ENCODE measurements at places on chromosomes 12 and 14.

GRCh38 chr12:2494486-2495192 is 300.1 kb upstream of the FKBP4 start:
- DNase-seq, result no peak

- peak; percentile 43 for DNase-seq
These were observed 27.2 kb upstream of the GPR132 start for GRCh38 chr14:105092171-105093037.

GRCh38 chr14:51208982-51209381 is 31.1 kb upstream of the TMX1 start:
- no peak for DNase-seq

GRCh38 chr14:91875525-91876286 is 8.4 kb upstream of the TC2N start:
- no peak for DNase-seq

DNA sequence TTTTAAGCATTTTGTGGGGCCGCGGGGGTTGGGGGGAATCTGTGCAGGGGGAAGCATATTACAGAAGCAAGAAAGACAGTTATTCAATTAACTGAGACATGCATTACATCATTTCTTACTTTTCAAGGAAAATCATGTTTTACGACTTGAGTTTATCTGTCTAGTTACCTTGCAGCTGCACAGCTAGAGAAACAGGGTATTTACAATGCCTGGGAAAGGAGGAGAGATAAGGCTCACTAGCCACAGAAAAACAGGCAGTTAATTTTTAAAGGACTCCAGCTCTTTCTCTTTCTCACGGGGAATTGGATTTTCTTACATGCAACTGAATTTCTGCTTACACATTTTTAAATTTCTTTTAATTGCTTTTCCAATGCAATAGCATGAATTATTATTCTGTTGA is 22.2 kb downstream of the FCF1 start:
- DNase-seq, result no peak

- DNase-seq, result peak; percentile 87
These were observed 28.7 kb downstream of the MLXIP start for GRCh38 chr12:122107261-122107660.

- no peak for DNase-seq
These were observed 188.5 kb downstream of the ZFP36L1 start for GRCh38 chr14:68604361-68604730.

GRCh38 chr12:71187379-71187778 is 29.6 kb upstream of the TSPAN8 start:
- no peak for DNase-seq

GRCh38 chr14:69848903-69849391 is 30.3 kb upstream of the SMOC1 start:
- no peak for DNase-seq

GRCh38 chr12:57604454-57604991 is at the start of gene DTX3:
DTX3 (plus strand) TSS chr12:57604824; CDS start chr12:57606518, 1,694 bp downstream.
- peak; percentile 41 for DNase-seq

GRCh38 chr14:77100961-77101360 is 2.9 kb downstream of the CIPC start:
- peak; percentile 23 for DNase-seq

- DNase-seq, result peak; percentile 3
These were observed 59.1 kb upstream of the SLC6A13 start for GRCh38 chr12:321606-322326.

DNA sequence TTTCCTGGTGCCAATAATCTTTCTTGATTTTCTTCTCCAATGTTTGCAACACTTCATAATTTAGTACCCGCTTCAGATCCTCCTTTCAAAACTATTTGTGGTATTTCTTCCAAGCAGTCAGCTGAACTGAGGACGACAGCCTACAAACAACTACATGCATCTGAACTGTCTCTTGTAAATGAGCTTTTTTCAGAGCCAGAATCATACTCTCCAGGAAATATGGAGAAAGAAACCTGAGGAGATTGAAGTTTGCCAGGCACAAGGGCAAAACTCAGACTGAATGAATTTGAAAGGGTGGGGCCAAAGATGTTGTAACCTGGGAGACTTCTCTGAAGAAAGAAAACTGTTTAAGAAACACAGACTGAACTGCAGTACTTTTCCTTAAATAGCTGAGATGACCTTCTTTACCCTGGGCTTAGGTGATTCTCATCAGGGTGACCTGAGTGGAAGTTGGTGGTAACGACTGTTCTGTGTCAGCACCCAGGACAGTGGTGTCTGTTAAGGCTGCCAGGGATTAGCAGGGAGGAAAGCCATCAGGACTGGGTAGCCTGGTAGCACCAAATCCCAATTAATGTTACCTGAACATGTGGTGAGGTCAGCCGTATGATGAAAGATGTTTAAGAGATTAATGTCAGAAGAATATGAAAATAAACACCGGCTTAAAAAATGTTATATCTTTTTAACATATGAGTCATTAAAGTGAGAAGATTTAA is 95.0 kb downstream of the TGFB3 start:
- peak; percentile 67 for DNase-seq

DNA sequence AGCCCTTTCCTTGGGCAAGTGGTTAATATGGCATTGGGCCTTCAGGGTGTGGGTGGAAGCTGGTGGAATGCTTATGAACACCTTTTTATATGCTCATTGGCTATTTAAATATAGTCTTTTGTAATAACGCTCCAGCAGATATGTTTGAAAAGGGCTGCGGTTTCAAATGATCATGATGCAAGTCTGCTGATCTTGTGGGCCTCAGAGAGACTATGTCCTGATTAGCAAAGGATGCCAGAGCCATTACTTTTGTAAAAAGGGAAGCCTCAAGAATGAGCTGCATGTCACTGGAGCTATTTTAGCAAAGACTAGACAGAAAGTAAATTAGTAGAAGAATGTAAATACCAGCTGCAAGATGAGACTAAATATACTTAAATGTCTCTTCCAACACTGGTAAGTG is 200.5 kb downstream of the GXYLT1 start:
- peak; percentile 57 for DNase-seq

All from EH (cell line).